NCI-H2081 treated with DMSO at 0.1 percent for 48 hours (cell line): ENCODE measurements at places on chromosomes 6 and 20.

DNA sequence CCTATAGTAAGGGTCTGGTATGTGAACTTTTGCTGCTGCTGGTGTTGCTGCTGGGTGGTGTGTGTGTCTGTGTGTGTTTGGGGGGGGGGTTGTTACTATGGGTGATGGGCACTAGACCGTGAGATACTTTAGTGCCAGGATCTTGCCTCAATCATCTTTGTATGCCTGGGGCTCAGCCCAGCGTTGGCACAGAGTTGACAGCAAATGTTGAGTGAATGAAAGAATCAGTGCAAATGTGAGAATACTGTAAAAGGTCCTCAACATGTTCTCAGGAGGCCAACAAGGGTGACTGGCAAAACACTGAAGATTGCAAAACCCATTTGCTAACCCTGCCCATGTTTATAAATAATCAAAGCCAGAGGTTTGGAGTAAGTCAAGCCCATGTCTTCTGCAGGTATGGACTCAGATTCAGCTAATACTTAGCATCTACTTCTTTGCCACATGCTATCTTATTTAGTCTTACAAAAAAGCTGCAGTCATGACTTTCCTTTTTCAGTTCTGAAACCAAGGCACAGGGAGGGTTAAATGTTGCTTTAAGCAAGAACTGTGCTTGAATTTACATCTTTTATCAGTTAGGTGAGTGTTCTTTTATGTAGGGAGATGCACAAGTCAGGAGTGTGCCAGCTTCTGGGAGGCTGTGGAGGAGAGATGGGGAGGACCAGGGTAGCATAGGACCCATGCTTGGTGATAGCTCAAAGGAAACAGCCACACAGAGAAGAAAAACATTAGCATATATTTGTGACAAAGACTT is 125.3 kb upstream of the SPACA1 start:
- no peak for DNase-seq

DNA sequence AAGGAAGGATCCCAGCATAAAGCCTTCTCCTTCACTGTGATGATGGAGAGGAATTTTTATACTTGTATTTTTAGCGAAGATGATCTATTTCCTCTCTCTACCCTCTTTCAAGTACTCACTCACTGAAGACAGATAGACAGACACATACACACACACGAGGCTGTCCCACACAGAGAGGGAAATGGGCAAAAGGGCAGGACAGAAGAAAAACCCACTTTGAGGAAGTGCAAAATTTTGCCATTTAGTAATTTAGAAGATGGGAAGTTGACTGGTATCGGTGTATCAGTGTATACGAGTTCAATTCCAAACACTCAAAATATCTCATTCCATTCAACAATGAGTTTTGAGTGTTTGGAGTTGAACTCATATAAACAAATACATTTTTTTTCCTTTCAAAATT is 30.9 kb downstream of the HEBP2 start:
- DNase-seq: no peak

DNA sequence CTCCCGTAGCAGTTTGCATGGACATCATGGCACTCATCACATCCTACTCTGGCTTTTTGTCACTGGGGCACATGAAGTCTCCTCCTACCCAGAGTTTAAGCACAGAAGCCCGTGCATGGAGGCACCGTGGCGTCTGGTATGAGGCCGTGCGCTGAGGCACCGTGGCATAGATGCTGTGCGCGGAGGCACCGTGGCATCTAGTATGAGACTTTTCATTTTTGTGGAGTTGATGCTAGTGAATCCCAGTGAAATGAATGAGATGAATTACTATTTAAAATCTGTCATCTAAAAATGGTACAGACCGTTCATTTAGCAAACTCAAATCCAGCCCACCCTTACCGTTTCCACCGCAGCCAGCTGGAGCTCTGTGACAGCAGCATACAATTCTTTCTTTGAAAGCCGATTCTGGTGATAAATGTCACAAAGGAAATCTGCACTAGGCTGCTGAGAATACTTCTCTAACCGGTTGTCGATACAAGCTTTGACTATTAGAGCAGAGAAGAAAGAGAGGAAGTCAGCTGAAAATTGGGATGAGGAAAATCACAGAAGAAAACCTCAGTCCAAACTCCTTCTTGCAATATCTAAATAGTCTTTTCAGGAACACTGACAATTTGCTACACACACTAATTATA is 11.3 kb downstream of the CYP24A1 start:
- DNase-seq: no peak

DNA sequence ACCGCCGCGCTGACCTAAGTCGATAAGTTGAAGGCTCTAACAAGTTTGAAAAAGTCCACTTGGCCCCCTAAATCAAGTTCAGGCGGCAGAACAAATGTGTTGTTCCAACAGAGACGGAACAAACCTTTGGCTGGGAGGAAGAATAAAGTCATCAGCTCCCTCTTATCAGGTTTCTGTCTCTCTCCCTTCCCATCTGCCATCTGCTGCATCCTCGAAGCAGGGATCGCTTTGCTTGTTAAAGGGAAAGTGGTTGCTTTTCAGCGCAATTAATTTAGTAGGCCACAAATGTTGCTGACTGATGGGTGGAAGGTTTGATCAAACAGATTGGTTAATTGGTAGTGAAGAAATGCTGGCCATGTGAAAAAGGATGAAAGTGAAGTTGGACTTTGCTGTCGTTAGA is 64.3 kb downstream of the CDH4 start:
- DNase-seq: no peak

- DNase-seq: no peak
Observed at GRCh38 chr6:58419321-58419720, 1101.9 kb downstream of the PRIM2 start.

- no peak for DNase-seq
Observed at GRCh38 chr20:37362231-37362792, 16.4 kb downstream of the SRC start.

- DNase-seq: no peak
Observed at GRCh38 chr6:52876056-52876787, 33.3 kb downstream of the GSTA3 start.

DNA sequence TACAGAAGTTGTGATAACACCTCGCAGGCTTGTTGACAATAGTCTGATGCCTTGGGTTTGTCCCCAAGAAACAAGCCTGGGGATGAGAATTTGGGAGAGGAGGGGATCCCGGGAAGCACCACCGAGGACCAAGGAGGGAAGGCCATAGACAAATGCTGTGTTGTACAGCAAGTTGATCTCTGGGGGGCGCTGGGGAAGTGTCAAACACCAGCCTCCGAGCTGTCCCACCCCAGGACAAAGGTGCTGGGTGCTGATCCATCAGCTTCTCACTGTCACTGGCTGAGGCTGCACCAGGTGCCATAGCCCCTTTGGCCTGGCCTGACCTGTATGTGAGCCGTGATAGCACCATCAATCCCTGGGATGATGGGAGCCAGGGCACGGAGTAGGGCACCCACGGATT is 64.0 kb downstream of the SYNDIG1 start:
- no peak for DNase-seq

GRCh38 chr6:40112350-40112749 is 178.1 kb upstream of the MOCS1 start:
- DNase-seq: no peak

DNA sequence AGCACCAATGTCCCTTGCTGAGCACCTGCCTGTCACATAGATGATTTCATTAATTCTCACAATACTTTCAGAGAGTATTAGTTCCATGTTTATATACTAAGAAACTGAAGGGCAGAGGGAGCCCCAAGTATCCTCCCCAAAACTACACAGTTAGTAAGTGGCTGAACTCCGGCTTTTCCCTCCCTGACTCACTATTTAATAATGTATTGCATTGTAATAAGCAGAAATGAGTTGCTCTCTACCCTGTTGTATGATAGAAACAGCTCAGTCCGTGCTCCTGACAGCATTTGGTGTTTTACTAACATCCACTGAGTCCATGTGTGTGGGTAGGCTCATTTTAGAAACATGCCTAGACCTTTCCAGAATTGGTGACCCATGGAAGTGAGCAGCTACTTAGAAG is 76.8 kb downstream of the OLIG3 start:
- no peak for DNase-seq

GRCh38 chr6:170087941-170088581 is 202.8 kb downstream of the DLL1 start:
- DNase-seq: no peak

DNA sequence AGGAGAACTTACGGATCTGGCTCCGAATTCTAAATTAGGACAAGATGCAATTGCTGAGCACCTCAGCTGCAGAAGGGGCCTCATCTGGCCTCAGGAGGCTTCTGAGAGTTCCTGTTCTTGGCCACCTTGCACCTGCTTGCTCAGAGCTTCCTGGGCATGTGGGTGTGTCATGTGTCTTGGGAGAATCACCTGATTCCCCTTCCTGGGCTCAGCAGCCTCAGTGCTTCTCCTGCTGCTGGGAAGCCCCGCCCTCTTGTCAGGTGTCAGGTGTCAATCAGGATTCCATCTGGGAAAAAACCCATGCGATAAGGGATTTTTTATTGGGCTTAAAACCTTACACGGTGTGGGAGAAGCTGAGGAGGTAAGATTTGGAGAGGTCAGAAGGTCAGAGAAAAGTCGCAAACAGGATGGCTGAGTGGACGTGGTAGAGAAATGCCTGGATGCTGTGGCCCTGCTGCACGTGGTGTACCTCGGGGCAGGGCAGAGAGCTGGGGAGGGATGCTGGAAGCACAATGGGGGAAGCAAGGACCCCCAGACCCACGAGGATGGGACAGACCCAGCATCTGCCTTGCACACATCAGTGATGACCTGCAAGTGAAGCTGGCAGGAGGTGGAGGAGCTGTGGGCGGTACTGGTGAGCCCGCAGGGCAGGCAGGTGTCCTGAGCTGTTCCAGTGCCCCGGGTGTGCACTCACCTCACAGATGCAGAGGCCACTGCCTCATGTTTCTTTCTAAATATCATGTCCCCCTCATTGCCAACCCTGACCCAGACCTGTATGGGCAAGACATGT is 170.8 kb downstream of the CDH4 start:
- no peak for DNase-seq

DNA sequence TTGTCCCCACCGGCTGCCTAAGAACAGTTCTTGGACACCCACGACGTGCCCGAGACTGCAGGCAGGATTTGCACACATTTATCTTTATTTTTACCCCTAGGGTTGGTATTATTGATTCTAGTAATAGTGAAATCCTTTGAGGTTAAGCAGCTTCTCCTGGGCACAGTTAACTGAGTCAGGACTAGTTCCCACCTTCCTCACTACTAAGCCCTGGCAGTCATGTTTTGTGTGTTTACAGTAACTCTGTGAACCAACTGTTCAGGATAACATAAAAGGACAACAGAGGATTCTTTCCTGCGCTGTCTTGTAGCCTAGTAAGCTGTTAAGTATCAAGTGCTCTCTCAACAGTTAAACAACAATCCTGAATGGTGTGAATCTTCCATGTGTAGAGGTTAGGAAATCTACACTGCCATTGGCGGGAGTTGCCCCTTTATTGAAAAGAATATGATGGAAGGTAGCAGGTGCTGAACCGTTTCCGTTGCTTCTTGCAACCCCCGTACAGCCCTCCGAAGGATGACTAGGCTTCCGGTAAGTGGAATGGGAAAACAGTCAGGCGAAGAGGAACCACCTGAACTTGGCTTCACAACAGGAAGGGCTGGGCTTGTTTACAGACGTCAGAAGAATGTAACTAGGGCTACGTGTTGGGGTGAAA is 979 bp upstream of the SOD2 start:
- DNase-seq: no peak
